ENCODE measurements at places on chromosomes 4 and X.

DNA sequence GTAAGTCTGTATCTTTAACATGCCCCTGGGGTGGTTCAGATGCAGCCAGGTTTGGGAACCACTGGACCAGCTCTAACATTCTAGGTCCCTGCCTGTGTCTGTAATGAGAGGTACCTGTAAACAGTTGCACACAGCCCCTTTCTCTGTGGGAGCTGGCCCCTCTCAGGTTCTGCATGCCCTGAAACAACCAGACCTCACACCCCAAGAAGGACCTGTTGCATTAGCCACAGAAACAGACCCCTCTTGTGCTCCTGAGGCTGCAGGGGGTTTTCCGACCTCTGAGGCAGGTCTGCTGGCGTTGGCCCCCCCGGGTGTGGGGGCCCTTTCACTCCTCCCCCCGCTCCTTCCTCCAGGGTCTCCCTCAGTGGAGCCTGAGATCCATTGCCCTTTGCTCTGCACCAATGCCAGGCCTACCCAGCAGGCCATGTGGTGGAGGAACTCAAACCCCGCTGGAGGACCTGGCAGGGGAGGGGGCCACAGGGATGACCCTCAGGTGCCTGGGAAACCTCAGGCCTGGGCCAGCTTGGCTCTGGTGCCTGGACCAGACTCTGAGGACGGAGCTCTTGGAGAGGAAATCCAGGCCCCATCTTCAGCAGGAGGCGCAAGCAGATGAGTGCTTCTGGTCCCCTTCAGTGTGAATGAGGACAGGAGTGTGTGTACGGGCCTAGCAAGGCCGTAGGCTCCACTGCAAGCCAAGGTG is 61.4 kb upstream of the PJA1 start:
- DNase-seq: no peak

DNA sequence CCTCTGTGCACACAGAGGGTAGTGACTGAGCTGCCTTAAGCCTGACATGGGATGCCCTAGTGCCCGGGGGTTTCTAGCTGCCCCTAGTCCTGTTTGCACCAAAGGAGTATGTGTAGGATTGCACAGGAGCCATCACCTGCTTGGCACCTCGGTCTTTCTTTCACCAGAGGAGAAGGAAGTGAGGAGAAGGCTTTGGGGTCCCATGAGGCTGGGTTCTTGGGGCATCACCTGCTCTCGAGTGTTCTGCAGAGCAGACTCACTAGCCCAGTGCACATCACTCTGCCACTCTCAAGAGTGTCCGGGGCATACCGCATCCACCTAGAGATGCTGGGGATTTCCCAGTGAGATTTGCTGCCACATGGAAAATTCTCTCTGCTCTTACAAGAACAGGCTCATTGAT is 40.5 kb upstream of the GPR78 start:
- DNase-seq: no peak

- DNase-seq: no peak
These were observed 2.3 kb upstream of the SLC26A1 start for GRCh38 chr4:995311-996026.

DNA sequence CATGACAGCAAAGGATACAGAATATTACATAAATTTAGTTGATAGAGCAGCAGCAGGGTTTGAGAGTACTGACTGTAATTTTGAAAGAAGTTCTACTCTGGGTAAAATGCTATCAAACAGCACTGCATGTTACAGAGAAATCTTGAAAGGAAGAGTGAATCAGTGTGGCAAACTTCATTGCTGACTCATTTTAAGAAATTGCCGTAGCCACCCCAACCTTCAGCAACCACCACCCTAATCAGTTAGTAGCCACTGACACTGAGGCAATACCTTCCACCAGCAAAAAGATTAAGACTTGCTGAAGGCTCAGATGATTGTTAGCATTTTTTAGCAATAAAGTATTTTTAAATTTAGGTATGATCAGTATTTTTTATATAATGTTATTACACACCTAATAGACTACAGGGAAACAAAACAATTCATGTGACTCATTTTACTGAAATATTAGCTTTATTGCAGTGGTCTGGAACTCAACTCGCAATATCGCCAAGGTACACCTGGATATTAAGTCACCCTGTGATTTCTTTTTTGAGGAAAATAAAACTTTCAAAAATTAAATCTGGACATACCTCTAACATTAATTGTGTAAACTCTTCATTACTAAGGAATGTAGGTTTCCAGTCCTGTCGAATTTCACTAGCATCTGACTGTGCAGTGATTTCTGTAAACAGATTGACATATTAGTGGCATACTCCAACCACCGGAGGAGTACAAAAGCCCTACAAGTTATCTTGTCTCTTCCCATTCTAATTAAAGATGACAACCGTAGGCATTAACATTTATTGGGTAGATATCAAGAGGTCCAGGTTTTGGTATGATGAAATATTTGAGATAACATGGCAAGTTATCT is 71.1 kb downstream of the CLOCK start:
- DNase-seq: no peak

DNA sequence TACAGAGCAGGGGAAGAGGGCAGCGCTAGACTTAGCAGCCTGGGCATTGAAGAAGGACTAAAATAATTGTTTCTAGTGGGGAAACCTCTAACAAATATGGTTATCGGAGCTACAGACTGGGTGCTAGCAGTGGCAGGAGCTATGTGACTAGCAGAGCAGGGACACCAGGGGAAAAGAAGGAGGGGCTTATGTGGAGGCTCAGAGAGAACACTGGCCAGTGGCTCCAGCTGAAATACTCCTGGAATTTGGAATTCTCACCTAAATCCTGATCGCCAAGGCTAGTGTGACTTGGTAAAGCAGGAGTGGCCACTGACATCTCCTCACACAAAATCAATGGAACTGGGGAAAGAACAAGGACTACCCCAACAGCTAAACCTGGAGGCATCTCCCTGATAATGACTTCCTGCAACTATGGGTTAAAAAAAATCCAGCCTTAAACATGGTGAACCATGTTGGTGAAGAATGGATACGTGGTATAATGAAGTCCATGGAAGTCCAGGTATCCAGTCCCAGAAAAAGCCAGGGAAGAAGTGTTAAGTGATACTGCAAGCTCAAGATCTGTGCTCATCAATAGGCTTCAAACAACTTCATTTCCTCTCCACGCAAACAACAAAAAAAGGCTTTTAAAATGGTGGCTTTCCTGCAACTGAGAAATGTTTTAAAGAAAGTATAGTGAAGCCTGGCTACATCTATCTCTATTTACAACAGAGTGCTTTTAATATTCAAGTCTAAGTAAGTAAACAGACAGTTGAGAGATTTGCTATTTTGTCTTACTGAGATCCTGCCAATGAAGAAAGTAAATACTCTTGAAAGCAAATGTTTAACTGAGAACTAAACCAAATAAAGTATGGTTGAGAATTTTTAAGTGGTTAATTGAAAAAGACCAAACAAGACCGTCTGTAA is 1.8 kb downstream of the TAPT1 start:
- no peak for DNase-seq

- no peak for DNase-seq
These were observed 17.8 kb upstream of the TBC1D19 start for GRCh38 chr4:26566133-26566532.

- no peak for DNase-seq
These were observed 151.5 kb downstream of the VEGFC start for GRCh38 chr4:176641237-176641636.

DNA sequence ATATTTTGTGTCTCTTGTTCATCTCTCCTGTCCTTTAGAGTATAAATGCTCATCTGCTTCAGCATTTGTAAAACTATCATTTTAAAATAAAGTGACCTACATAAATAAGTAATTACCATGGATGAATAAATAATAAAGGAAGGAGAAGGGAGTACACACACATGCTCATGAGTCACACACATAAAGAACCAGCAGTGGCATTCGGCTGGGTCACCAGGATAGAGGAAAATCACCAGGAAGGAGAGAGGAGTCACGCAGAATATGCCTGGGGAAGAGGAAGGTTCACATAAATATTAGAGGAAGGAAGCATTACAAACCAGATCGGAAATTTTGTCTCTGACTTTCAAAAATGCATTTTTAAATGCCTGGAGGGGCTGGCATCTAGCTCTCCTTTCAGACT is 38.5 kb upstream of the MED14 start:
- DNase-seq: no peak

DNA sequence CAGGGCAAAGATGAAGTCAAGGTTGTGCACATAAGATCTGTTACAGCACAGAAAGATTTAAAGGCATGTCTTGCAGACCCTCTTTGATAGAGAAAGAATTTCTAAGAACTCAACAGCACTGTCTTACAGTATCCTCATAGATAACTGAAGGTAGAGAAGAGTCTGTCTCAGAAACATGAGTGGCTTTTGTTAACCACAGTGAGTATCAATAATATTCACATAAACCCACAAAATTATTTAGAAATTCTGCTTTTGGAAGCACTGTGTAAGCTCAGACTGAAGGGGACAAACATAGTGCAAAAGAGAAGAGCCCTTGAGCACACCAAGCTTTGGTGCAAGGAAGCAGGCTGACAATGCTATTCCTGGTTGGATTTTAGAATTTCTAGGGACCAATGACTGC is 166.0 kb upstream of the SH3RF1 start:
- no peak for DNase-seq

- no peak for DNase-seq
These were observed 242.2 kb upstream of the CTSO start for GRCh38 chr4:156195914-156196313.

- no peak for DNase-seq
These were observed 88.2 kb upstream of the CAMK2D start for GRCh38 chr4:113849771-113850170.

- no peak for DNase-seq
These were observed 45.2 kb upstream of the TRIM2 start for GRCh38 chr4:153159016-153159415.

GRCh38 chr4:81557306-81557705 is 85.6 kb upstream of the RASGEF1B start:
- DNase-seq: no peak

DNA sequence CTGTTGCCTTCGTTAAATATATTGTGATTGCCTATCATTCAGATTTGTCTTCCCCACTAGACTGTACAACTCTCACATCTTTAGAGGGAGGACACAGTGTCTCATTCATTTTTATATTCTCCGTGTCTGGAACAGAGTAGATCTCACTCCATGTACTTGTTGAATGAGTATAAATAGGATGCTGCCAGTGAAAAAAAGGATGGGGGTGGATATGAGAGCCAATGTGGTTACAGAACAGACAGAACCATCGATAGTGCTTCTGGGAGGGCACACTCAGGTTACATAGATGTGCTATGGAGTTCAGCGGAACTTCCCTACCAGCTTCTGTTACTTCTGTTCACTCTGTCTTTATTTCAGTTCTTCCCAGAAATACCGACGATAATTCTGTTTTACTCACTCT is 66.9 kb downstream of the SH2D1A start:
- DNase-seq: no peak

- DNase-seq: no peak
These were observed 5.6 kb downstream of the CETN2 start for GRCh38 chrX:152824841-152825374.

- no peak for DNase-seq
These were observed 18.5 kb upstream of the DRD5 start for GRCh38 chr4:9762823-9763475.

DNA sequence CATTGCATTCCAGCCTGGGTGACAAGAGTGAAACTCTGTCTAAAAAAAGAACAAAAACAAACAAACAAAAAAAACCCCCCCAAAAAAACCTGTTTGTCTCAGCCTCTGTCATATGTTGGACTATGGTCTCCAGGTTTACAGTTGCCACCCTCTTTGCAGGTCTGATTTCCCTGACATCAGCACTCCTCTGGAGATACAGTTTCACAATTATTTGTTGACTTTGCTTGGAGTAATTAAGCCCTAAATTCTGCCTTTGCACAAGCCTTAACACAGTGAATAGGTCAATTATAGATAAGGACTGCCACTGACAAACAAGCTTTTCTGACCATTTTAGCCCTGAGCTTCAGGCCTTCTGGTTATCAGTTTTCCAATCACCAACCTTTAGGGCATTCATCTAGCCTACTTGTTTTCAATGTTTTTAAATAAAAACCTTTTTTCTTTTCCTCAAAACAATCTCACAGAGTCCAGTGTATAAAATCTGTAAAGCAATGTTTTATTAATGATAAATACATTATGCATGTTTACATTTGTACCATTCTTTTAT is 20.4 kb upstream of the MAPK10 start:
- no peak for DNase-seq

DNA sequence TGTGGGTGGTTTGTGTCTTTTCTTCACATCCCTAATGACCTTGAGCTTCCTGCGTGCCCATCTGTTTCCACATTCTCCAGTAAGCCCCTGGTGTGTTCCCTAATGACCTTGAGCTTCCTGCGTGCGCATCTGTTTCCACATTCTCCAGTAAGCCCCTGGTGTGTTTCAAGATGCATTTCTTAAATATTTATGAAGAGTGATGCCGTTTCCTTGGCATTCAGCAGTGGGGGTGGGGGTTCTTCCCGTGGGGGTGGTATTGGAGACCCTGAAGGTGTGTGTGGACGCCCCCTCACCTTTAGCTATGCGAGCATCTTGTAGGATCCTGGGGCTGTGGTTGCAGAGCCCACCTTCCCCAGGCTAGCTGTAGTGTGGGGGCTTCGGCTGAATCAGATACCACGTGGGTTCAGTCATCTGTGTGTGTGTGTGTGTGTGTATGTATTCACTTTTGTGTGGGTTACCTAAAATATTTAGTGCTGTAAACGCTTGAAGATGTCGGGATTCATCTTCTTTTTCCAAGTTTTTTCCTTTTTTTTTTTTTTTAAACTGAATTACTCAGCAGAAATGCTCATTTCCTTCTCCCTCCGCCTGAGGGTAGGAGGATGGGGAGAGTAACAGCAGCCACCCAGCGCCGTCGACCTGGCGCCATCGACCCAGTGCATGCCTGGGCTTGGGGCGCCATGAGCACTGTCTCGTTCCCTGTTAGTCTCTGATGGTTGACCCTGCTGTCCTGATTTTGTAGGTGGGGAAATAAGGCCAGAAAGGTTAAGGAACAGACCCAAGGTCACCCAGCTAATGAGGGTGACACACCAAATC is 9.9 kb downstream of the NSG1 start:
- no peak for DNase-seq

DNA sequence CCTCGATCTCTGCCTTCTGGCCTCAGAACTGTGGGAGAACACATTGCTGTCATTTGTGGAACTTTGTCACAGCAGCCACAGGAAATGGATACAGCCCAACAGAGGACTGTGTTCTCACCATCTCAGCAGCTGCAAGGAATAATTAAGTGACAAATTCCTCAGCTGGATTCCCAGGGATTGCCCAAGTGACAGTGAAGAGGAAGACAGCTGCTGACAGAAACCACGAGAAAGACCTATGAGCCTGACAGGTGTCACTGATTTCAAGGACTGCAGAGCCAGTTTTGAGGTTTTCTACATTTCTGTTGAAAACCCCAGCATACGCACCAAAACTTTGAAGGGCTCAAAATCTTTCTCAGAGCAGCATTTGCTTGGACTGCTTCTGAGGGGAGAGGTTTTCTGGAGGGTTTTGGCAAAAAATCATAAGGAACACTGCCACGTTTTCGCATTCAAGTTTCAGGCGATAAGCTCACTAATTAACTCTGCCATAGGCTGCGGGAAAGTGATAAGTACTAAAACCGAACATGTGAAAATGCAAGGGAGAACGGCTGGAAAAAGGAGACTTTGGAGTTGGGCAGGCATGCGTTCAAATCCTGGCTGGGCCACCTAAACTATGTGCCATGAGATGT is 88.8 kb downstream of the DRD5 start:
- DNase-seq: no peak
